ENCODE measurements at places on chromosomes 12 and 14. TPM values are rescaled to one million over a fixed set of nuclear protein-coding genes. Genes with fewer than 3 reads are reported as not detected.

DNA sequence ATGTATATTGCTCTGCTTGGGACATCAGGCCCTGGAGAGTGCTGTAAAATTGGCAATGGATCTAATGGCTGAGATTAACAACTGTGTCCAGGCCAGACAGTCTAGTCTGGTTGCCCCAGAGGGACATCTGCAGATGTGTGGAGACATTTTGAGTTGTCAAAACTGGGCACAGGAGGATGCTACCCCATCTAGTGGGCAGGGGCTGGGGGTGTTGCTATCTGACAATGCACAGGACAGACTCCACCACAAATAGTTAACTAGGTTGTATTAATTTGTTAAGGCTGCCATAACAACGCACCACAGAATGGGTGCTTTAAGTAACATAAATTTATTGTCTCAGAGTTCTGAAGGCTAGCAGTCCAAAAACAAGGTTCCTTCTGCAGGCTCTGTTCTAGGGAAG lies 302.5 kb upstream of the AMIGO2 start:
- H3K4me1 ChIP-seq = peaks cover 10% of the 10 kb centered on the region
- H3K27ac ChIP-seq = no peak overlapping the region
- H3K36me3 ChIP-seq = no peaks in the 10 kb centered on the region
- H3K27me3 ChIP-seq = no peaks in the 10 kb centered on the region

DNA sequence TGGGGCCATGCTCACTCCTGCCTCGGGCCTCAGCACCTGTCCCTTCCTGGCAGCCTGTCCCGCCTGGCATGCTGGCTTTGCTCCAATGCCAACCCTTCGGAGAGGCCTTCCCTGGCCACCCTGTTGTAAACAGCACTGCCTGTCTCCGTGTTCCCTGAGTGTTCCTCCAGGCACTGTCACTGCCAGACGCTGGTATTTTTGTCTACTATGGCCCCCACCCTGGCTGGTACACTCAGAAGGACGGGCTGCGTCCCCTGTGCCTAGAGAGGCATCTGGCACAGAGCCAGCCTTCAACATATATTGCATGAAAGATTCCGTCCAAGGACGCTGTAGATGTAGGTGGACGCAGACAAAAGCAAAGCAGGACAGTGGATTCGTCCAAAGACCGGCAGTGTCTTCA lies 2.7 kb upstream of the ASPG start:
- H3K4me3 ChIP-seq = no peak overlapping the region
- no peaks in the 10 kb centered on the region for H3K27me3 ChIP-seq

GRCh38 chr12:53947743-53948142 lies 7.0 kb upstream of the HOXC12 start:
- peaks cover 16% of the 10 kb centered on the region for H3K4me1 ChIP-seq
- DNase-seq = no peak
- peaks cover 79% of the 10 kb centered on the region for H3K27me3 ChIP-seq
- H3K36me3 ChIP-seq = no peaks in the 10 kb centered on the region

The GSC gene
- total RNA-seq = not detected

The CLEC1A gene
- total RNA-seq = 5.1 TPM

DNA sequence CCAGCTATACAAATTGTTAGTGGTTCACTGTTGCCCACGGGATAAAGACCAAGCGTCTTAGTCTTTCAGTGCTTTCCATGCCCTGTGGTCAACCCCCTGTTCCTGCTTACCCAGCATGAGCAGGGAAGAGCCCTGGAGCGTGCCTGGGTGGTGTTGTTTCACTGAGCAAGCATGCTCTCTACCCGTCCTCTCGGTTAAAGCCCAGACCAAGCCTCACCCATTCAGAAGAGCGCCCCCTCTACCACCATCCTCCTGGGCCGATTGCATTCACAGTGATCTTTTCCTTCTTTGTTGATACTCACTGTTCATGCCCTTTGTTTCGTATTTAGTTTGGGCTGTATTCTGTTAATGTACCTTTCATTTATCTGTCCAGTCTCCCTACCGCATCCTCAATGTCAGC lies 25.1 kb downstream of the DYRK4 start:
- H3K27me3 ChIP-seq = no peaks in the 10 kb centered on the region
- no peaks in the 10 kb centered on the region for H3K4me1 ChIP-seq
- no peak for DNase-seq
- H3K27ac ChIP-seq = no peak overlapping the region
- no peaks in the 10 kb centered on the region for H3K36me3 ChIP-seq
- H3K4me3 ChIP-seq = no peak overlapping the region

The SP7 gene
- not detected for total RNA-seq

DNA sequence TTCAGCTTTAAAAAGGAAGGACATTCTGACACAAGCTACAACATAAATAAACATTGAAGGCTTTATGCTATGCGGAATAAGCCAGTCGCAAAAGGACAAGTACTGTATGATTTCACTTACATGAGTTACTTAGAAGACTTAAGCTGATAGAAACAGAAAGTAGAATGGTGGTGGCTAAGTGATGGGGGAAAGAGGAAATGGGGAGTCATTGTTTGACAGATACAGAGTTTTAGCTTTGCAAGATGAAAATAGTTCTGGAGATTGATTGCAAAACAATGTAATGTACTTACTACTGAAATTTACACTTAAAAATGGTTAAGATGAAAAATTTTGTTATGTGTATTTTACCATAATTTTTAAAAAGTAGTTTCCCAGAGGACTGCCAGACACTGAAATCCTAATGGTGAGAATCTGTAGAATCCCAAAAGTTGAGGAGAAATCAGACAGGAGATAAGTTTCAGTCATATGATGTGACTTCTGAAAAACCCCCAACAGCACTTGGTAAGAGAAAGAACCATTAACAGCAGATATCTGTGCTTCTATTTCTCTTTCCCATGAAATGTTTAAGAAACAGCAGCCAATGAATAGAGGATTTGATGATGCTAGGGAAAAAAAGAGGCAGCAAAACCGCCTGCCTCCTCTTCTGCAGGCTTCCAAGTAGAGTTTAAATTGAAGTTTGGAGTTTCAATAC lies 16.6 kb upstream of the CLEC2A start:
- no peak overlapping the region for H3K4me3 ChIP-seq
- H3K36me3 ChIP-seq = no peaks in the 10 kb centered on the region
- no peak overlapping the region for H3K27ac ChIP-seq
